NCI-H82 (cell line): ENCODE measurements at places on chromosomes 5 and 9.

DNA sequence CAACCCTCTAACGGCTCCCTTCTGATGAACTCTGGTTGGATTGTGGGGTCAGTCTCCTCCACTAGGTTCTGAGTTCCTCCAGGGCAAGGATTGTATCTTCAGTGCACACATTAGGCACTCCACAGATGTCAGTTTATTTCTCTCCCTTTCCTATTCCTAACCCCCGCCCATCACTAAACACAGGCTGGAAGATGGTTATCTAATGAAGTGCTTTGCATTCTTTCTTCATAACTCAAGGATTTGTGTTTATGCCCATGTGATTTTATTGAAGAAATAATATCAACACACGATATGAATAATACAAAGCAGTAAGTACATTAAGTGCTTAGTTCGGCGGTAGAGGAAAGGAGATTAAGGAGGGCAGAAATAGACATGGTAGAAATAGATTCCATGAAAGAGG is 4.4 kb upstream of the CREBRF start:
- DNase-seq: peak; percentile 38

- DNase-seq: no peak
Observed at GRCh38 chr5:67427850-67428298, 231.3 kb upstream of the CD180 start.

GRCh38 chr9:116494815-116495634 is 192.1 kb upstream of the TRIM32 start:
- peak; percentile 67 for DNase-seq

GRCh38 chr9:93496285-93496684 is 42.9 kb upstream of the FAM120AOS start:
- no peak for DNase-seq

GRCh38 chr5:54742417-54742891 is 224.9 kb downstream of the SNX18 start:
- DNase-seq: no peak

- DNase-seq: no peak
Observed at GRCh38 chr9:134484479-134484878, 157.1 kb upstream of the COL5A1 start.

- no peak for DNase-seq
Observed at GRCh38 chr5:50888751-50889150, 222.3 kb downstream of the PARP8 start.

GRCh38 chr5:111548992-111549649 is 36.8 kb upstream of the STARD4 start:
- no peak for DNase-seq

DNA sequence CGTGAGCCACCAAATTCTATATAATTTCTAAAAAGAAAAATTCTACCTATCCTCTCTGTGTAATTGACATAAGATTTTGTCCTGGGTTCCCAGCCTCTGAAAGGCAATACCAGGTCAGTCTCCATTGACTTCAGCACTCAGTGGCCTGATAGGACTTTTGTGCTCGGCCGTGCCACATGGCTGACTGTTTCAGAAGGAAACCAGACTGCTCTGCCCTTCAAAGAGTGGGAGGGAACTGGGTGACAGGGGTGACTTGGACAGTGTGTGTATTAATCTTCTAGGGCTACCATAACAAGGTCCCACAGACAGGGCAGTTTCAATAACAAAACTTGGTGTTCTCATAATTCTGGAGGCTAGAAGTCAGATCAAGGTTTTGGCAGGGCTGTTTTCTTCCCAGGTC is 43.0 kb downstream of the ARHGAP26 start:
- no peak for DNase-seq

DNA sequence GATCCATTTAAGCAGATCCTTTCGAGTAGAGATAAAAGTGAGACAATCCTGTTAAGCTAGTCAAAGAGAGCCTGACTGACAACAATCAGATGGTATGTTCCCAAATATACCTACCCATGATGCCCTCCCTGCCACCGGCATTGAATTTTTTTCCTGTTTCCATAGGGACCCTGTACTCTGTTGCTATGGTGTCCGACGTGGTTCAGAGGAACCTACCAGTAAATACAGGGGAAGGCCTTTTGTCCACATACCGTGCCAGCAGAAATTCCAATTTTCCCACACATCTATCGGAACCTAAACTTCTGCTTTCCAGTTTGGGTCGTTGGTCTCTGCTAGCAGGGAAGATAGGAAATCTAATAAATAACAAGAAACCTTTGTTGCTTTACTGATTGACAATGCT is 64.7 kb downstream of the MEGF10 start:
- DNase-seq: peak; percentile 6

DNA sequence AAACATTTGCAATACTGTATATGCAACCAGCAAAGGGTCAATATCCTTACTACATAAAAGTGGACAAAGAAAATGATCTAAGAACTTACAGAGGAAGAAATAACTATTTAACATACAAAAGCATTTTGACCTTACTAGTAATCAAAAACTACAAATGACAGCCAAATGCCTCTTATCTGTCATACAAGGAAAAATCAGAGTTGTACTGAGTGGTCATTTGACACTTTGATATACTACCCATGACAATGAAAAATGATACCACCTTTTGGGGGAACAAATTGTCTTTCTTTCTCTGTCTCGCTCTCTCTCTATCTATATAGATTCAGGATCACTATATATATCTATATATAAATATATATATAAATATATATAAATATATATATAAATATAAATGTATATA is 50.4 kb upstream of the ZSWIM6 start:
- no peak for DNase-seq

DNA sequence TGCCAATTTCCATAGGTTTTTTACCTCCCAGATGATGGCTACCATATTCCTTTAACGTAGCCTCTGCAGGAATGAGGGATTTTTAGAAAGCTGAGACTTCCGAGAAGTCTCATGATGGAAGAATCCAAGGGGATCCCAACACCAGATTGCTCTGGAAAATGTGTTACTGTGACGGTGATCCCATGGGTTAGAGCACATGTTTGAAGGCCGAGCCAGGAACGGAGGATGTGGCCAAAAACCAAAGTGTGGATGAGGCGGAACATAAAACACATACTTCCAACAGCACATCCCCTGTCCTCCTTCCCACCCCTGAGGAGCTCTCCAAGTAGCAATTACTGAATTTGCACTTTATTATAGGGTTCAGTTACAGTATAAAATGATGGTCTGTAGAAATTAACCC is 82.6 kb downstream of the GPR21 start:
- DNase-seq: no peak

DNA sequence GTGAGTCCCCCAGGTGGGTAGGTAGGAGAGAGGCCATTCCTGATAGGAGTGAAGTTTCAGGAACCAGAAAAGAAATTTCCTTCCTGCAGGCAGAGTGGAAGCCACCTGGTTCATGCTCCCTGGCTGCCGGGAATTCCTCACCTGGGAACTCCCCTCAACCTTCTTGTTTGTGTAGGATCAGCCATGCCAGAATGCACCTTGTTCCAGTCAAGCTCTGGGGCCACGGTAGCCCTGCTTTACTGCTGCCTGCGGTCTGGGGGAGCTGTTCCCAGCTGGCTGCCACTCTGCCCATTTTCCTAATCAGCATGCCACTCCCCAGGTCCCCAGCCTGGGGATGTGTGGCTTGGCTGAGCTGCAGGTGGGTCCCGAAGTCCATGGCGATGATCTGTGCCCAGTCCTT is 18.7 kb upstream of the B4GALT1 start:
- no peak for DNase-seq

GRCh38 chr9:117138231-117138630 is 276.6 kb downstream of the ASTN2 start:
- no peak for DNase-seq

DNA sequence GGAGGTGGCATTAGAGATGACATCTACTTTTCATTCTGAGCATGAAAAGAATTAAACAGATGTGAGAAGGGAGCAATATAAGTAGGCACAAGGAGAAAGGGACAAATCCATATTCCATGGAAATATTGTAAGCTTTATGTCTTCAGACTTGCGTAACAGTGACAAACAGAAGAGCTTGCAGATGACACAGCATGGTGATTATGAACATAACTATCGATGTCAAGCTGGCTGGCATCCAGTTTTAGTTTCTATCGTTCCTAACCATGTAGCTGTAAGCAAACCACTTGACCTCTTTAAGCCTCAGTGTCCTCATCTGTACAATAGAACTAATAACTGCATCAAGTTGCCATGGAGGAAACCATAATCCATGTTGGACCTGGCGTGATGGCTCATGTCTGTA is 246.7 kb upstream of the ADRA1B start:
- DNase-seq: no peak
